ENCODE measurements at places on chromosomes 2 and 18.

GRCh38 chr2:53985646-53986045 is 14.9 kb upstream of the PSME4 start:
- DNase-seq = no peak

- no peak for DNase-seq
Observed at GRCh38 chr2:109164739-109165221, 35.8 kb downstream of the SH3RF3 start.

DNA sequence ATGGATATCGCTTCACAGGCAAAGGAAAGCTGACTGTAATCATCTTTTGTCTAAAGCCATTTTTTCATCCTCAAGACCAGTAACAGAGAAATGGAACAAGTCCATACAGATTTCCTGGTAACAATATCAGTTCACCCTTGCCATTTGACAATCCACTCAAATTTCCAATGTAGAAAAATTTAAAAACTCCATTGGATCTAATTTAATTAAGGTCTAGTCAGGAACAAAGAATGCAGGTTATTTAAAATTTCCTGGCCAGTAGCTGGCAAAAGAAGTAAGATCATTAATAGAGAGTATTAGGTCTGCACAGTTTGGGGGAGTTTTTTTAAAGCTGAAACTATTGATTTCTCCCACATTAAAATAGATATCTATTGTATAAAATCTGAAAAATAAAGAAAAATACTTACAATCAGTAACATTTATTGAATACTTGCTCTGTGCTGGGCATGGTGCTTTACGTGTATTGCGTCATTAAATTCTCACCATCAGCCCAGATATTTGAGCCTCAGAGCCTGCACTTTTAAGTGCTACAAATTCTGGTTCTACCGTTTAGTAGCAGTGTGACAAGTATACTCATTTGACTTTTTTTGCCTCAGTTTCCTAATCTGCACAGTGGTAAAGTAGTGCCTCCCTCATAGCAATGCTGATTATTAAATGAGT is 41.8 kb downstream of the SMARCAL1 start:
- DNase-seq = no peak

DNA sequence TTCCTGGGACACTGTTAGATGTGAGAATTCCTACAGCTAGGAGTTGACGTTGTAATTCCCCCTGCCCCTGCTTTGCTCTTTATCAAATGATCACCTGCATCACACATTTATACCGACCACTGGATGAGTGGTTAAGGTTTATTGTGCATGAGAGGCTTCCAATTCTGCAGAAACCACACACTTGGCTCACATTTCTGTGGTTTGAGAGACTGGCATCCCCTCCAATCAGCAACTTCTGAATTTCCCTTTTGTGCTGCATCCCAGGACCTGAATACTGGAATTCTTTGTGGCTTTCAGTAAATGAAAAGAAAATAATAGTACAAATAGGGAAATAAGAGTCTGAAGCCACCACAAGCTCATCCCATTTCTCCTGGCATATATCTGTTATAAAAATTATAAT is 628.7 kb upstream of the PIK3C3 start:
- no peak for DNase-seq

- no peak for DNase-seq
Observed at GRCh38 chr2:121398853-121399252, 113.9 kb upstream of the TFCP2L1 start.

DNA sequence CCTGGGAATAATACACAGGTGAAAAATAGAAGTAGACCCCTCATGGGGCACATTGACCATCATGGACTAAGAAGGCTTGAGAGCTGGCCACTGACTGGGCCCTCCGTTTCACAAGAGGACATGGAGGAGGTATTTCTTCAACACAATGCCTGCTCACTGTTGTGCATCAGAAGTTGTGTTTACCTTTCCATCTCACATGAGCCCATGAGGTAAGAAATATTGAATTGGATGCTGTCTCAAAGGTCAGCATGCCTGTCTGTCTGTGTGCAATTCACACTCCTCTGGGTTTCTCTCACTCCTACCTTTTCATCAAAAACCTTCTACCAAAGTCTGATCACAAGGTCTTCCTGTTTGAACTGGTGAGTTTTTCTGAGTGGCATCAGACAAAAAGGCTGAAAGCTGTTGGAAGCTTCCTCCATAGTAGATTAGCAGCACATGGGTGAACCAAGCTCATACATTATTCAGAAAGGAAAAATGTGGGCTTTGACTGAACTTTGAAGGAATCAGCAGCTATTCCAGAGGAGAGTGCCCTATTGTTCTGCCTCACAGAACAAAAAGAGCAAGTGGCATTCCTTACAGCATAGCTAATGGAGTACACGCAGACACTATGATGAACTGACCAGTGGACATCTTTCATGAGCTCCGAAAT is 143.2 kb upstream of the RND3 start:
- DNase-seq = no peak

DNA sequence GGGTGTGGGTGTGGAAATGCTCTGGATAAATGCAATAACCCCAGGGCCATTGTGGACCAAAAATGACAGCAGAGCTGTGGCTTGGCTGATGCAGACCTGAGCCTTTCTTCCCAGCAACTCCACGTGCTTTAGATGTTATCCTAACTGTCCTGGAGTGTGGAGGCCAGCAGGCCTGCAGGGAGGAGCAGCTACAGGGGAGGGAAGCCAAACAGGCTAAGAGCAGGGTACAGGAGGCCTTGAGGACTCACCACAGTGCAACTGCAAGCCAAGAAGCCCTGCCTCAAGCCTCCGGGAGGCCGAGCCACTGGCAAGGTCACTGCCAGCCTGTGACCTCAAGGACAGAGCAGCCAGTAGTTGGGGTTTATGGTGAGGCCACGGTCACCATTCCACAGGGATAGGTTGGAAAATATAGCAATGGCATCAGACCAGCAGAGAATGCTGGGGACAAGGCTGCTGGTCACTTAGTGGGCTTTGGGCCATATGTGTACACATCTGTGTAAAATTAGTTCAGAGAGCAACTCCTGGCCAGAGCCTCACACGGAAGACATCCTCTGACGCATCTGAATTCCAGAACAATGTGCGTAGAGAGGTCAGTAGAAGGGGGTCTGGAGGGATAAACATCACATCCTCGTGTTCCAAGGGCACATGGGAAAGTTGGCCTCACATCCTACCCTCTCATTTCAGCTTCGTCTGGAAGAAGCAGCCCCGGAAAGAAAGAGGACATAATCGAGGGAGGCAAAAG is 76.2 kb upstream of the UPP2 start:
- DNase-seq = no peak

GRCh38 chr2:176999301-176999700 is 213.3 kb upstream of the HNRNPA3 start:
- no peak for DNase-seq

DNA sequence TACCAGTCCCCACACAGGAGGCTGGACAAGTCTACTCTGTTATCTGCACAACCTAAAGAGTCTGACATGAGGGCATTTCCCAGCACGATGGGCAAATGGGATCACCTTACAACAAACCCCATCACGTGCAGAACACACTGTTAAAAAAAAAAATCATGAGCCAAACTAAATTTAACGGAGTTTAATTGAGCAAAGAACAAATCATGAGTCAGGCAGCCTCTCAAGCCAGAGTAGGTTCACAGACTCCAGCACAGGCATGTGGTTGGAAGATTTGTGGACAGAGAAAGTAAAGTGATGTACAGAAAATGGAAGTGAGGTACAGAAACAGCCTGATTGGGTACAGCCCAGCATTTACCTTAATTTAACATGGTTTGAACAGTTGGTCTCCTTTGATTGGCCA is 59.9 kb downstream of the KYNU start:
- DNase-seq = no peak

- DNase-seq = no peak
Observed at GRCh38 chr2:219358170-219359075, 25.9 kb upstream of the RESP18 start.

DNA sequence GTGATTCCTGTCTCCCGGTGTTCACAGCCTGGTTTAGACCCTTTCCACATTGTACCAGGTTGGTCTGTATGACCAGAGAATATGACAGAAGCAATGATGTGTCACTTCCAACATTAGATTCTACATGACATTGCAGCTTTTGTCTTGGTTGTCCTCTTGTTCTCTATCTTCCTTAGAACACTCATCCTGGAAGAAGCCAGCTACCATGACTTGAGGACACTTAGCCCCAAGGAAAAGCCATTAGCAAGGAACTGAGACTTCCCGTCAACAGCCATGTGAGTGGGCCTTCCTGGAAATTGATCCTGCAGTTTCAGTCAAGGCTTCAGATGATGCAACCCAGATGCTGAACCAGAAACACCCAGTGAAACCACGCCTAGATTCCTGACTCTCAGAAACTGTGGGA is 143.3 kb downstream of the MREG start:
- no peak for DNase-seq

DNA sequence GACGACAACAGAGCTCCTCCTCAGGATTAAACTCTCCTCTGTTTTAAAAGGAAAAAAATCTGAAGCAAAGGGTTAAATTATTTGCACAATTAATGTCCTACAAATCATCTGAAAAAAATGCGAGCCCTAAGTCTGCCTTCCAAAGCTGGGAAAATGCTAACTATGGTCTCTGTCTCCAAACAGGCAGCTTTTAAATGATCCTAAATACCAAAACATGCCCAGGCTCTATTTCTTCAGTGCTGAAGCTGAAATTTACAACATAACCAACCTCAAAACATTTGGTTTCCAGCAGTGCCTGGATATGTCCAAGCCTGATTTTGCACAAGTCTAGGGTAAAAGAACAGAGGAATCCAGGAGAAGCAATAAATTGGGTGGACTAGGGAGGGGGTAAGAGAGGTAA is 57.2 kb downstream of the LBH start:
- no peak for DNase-seq

- DNase-seq = peak; percentile 29
Observed at GRCh38 chr2:63692002-63692606, 103.3 kb downstream of the MDH1 start.

DNA sequence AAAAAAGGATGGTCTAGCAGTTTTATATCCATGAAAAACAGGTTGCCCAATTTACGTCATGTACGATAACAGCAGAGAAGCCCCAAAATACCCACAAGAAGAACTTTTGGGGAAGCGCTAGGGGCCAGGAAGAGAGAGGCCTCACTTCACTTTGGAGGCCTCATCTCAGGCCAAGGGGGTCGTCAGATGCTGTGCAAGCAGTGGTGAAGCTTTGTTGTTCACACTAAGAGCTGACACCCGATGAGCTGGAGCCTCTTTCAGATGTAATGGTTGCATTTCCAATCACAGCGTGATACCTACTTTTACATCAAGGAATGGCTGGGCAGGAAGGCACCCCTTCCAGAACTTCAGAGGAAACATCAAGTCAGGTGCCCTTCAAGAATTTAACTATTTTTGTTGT is 242.3 kb upstream of the PXDN start:
- no peak for DNase-seq

DNA sequence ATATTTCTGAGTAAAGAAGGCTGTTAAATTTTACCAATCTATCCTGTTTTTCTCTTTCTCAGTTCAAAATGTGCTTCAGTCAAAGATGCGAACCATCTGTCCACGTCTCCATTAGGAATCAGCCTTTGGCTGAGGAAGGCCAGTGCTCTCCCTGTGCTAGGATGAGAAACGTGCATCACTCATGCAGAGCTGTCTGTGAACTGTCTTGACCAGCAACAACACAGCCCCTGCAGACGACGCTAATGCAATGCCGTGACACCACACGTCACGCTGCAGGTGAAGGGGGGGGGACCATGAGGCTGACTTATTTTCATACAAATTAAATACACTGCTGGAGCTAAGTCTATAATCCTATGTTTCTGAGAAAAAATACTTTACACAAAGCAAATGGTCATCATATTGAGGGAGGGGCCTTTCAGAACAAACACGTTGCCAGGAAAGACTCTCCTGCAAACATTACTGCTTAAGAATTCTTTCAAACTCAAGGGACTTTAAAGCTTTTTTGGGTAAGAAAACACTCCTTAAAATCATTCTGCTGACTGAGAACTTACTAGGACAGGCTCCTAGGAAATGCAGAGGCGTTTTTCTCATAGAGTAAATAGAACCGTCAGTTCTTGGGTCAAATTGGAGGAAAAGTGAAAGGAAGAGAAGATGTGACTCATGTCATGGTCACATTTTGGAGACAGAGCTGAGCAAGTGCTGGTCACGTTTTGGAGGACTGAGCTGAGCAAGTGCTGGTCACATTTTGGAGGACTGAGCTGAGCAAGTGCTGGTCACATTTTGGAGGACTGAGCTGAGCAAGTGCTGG is 97.0 kb downstream of the MBP start:
- no peak for DNase-seq

DNA sequence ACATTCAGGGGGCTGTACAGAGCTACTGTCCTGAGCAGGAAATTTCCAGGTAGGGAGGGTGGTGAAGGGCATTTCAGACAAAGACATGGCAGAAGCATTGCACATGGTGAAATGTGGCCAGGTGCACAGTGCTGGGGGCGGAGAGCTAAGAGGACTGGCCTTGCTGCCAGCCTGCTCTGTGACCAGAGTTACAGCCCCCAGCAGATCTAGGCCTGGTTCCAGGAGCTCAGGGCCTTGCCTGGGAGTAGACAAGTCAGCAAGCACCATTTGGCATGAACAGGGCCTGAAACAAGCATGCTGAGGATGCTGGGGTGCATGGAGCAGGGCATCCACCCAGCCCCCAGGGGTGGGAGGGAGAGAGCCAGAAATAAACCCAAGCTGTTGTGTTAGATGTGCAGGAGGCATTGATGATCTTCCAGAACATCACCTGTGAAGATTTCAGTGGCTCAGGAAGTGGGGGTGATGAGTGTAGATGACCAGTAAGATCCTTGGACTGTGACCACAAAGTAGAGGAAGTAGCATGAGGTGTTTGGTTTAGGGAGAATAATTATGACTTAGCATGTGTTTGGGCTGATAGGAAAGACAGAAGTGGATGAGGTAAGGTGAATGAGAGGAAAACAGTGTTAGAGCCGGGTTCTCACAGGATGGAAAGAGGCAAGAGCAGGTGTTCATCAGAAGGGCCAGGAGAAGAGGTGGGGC is 61.1 kb downstream of the COA5 start:
- no peak for DNase-seq

DNA sequence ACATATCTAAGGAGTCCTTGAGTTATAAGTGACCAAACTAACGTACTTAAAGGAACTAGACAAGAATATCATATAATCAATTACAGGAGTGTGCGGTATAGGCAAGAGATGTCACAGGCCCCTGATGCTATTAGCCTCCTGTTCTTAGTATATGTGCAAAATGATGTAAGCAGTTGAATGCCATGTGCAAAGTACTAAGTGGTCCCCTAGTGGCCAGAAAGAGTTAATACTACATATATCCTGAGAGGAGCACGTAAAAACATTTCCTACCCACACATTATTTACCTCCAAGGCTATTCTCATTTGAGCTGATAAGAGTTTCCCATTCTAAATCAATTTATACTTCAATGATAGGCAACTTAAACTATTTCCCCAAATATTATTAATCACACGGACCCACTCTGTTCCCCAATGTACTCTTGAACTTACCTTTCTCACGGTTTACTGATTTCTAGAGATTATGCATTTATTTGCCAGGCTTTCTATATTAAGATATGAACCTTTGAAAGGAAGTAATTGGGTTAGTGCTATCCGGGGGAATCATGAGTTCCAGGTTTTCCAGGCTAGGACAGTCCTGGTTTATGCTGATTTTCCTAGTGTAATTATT is 158.0 kb upstream of the KLHL14 start:
- DNase-seq = no peak

DNA sequence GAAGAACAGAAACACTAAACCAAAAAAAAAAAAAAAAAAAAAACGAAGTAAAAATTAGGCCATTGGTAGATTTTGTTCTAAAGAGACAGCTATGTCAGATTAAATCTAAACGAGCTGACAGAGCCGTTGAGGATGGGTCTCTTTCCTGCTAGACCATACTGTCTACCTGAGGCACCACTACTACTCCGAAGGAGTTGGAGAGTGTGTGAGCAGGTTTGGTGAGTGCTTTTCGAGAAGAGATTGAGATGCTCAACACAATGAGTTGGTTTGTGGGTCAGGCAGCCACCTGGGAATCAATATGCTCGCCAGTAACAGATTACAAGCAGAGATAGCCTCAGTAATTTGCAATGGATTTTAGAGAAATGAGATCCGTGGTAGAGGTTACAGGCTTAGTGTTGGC is 281.5 kb upstream of the EPAS1 start:
- DNase-seq = no peak

All from activated naive CD4-positive, alpha-beta T cell treated with anti-CD3 and anti-CD28 coated beads, Interleukin-2, amount 10 ng/mL, durations not matched to agents 7 days and 5 days (primary cell).